RCC 7860 (cell line): ENCODE measurements at places on chromosomes 1 and 21.
A peak's percentile ranks its signal among the peaks of the same experiment; 100 is the strongest.

DNA sequence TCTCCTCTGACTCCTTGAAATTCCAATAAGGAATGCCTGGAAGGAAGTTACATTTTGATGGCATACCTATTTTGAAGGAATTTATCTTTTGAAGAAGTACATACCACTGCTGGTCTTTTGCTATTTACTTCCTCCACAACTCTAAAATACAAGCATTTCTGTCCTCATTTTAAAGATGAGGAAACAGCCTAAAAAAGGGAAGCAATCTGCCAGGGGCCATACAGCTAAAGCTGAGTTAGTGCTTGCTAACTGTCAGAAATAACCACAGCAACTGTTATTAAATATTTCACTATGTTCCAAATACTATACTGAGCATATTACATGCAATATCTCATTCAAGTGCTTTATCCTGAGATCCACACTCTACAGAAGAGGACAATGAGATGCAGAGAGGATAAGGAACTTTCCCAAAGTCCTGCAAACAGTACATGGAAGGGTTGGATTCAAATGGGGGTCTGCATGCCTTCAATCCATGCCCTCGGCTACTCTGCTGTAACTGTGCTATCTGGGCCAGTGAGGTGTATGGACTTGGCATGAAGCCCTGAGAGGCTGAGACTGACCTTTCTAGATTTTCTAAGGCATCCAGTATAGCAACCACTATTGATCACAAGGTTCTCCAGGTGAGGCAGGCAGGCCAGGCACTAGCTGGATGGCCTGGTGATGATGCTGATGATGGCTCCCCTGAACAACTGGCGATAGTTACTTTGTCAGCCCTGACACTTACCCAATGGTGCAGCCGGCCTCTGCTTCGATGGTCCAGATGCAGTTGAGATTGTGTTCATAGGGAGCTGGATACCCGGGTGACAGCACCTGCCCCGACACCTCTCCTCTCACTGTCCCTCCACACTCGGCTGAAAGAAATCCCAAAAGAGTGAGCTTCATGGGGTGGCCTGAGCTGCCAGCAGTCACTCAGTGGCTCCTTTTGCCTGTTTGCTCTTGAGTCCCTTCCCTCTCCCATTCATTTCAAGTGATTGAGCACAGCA lies 171.4 kb upstream of the HMGB4 start:
- no peak for DNase-seq

DNA sequence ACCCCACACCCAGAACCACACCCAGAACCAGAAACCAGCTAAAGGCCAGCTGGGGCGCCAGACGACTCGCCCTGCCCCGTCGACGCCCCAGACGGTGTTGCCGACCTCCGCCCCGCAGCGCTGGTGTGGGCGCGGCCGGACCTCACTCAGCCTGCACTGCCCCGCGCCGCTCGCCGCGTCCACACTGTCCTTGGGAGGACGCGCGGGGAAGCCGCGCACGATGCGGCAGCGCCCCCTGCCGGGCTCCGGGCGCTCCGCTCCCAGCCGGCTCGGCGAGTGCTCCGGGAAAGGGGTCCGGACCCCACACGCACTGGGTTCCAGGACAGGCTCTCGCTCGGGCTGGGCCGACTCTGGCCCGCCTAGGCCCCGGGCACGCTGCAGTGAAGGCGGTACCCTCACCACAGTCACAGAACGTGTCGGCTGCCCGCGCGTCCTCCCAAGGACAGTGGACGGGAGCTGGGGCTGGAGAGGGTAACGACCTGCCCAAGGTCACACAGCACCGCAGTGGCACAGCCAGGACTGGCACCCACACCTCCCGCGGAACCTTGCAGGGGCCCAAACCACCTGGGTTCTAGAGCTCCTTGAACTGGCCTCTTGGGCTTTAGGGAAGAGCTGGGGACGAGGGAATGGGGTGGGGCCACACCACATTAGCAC lies 90.2 kb downstream of the DMRTA2 start:
- DNase-seq, result peak; percentile 9

GRCh38 chr1:53578358-53578757 lies 119.2 kb downstream of the DMRTB1 start:
- DNase-seq, result peak; percentile 22

- DNase-seq, result no peak
These were observed 56.9 kb downstream of the EIF2B3 start for GRCh38 chr1:44929531-44929930.

DNA sequence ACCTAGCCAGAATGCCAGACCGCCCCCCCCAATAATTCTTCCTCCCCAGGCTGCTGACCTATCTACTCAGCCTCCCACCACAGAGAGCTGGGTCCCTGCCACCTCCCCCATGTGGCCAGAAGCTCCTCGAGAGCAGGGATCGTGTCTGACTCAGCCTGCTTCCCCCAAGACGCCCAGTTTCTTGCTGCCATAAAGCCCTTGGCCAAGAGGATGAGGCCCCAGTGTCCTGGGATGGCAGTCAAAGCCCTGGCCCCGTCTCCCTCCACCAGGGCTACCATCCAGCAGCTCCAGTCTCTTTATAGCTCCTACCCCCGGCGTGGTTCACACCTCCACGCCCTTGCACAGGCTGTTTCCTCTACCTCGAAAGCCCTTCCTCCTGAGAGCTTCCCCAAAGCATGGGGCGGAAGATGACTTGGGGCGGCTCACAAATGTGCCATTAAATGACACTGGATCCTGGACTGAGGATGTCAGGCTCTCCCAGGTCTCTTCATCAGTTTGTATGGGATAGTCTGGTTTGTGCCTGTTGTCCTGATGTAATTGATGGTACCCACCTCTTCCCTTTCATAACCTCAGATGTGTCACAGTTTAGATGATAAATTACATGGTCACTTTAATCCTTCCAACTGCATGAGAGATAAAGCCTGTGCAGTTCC lies 13.2 kb downstream of the ADGRB2 start:
- no peak for DNase-seq

- DNase-seq, result no peak
These were observed 12.2 kb downstream of the ADSS2 start for GRCh38 chr1:244439391-244440032.

DNA sequence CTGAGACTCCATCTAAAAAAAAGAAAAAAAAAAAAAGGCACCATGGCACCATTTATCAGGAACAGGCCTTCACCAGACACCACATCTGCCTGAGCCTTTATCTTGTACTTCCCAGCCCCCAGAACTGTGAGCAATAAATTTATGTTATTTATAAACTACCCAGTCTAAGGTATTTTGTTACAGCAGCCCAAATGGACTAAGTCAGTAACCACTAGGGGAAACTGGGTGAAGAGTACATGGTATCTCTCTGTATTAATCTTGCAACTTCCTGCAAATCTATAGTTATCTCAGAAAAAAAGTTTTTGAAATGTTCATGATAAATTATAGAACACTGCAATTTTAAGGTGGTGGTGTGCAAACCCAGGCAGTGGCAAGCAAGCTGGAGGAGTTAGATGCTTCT lies 114.3 kb downstream of the LAMC2 start:
- no peak for DNase-seq

GRCh38 chr1:66396212-66396890 lies 137.6 kb upstream of the SGIP1 start:
- peak; percentile 49 for DNase-seq
